ENCODE measurements at places on chromosomes 3 and 15.

- peak; percentile 24 for DNase-seq
These were observed 70.8 kb upstream of the FILIP1L start for GRCh38 chr3:100184948-100185570.

DNA sequence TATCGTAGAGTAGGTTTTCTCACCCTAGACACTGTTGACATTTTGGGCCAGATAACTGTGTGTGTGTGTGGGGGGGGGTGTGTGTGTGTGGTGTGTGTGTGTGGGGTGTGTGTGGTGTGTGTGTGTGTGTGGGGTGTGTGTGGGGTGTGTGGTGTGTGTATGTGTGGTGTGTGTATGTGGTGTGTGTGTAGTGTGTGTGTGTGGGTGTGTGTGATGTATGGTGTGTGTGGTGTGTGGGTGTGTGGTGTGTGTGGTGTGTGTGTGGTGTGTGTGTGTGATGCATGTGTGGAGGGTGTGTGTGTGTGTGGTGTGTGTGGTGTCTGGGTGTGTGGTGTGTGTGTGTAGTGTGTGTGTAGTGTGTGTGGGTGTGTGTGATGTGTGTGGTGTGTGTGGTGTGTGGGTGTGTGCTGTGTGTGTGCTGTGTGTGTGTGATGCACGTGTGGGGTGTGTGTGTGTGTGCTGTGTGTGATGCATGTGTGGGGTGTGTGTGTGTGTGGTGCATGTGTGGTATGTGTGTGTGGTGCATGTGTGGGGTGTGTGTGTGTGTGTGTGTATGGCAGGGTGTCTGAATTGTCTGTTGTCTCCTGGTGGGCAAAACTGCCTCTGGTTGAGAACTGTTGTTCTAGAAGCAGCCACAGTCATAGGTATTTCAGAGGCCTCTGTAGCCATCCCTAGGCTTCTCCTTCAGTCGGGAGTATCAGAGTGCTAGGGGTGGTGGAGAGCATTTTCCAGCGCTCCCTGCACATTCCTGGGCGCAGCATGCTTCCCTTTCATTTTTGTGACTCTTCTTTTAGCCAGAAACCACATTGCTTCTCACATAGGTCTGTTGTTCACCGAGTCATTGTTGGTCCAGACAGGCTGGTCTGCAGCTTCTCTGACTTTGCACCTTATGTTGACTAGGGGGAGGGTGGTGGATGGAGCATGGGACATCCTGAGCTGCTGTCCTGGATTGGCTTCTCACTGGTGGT lies 84.4 kb downstream of the THSD4 start:
- no peak for DNase-seq

DNA sequence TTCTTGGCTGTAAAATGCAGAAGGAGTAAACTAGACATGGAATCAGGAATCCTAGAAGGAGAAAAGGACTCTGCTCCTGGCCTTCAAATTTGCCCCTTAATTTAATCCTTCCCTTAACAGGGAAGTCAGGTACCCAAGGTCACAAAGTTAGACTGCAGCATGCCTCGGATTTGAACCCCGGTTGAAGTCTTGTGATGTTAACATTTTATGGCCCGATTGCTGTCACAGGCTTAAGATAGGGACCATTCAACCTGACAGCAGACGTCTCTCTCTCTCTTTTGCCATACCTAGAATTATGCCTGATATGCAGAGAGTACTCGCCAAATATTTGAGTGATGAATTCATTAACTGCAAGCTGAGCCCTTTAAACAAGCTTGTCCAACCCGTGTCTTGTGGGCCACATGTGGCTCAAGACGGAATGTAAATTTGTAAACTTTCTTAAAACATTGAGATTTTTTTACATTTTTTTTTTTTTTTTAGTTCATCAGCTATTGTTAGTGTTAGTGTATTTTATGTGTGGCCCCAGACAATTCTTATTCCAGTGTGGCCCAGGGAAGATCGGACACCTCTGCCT lies 217.2 kb downstream of the THSD4 start:
- DNase-seq, result no peak

DNA sequence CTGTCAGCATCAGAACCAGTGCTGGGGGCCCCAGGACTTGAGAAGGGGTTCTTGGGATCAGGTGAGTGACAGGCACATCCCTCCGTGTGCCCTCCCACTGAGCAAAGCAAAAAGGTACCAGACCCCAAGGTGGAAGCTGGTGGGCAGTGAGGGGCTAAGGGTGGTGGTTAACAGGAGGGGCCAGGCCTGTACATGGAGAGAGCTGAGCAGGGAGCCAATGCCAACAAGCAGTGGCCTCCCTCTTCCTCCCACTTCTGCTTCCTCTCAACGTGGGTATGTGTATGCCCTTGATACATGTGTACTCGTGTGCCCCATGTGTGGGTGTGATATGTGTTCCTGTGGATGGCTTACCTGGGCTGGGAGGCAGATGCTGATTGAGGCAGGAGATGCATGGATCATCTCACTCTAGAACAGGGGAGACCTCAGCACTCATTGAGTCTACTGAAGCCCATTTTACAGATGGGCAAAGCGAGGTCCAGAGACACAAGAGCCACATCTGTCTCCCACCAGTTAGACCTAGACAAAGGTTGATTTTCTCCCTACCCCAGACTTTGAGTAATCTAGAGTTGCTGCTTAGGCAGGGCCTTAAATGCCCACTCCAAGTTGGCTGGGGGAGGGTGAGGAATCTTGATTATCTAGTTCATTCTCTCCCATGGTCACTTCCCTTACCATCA lies 945 bp downstream of the VIPR1 start:
- DNase-seq, result no peak

- no peak for DNase-seq
These were observed at the start of gene DPPA4 for GRCh38 chr3:109337393-109337792. Gene DPPA4, minus strand, starts transcription at chr3:109337546. Its CDS starts 29 bp downstream, at chr3:109337517.

DNA sequence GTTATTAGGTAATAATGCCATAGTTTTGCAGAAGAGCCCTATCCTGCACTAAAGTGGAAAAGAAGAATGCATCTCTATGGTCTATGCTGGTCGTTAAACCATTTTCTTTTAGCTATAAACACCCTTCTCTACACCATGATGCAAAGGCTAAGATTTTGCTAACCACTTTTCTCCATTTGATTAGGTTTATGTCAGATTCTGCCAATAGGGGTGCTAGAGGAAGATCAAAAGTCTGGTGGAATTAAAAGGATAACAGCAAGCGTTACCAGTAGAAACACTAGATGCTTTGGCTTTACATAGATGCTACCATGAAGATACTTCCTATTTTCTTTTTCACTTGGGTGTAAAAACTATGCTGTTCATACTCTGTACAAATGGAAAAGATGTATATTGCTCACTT lies 669.8 kb upstream of the ARPP21 start:
- DNase-seq, result no peak

All from hepatic stellate cell (primary cell).